Heart right ventricle (tissue), 16 donors: ENCODE measurements at places on chromosomes 2 and 18. TPM values are rescaled to one million over a fixed set of nuclear protein-coding genes. Genes with fewer than 3 reads are reported as not detected.

DNA sequence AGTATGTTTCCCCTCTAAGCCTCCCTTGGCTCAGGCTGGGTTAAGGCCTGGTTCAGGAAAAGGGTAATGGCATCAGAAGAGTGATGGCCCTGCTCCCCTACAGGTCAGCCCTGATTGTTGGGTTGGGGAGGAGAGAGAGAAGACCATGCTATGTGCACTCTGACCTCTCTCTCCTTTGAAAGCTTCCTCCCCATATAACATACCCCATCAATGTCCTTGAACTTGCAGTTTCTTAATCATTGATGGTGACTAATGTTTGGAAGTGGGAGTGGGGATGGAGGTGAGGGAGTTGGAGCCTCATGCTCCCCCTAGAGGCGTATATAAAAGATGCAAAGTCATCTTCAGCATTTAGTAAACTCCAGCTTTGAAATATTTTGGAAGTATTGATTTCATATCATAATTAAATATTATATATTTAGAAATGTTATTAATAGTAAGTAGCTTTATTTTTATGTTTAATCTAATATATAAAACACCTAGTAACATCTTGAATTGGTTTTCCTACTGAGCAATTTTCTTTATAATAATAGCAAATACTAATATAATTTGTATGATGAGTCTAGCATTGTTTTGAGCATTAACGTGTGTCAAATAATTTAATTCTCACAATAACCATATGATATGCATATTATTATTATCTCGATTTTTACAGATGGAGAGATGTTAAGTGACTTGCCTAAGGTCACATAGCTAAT lies 8.8 kb downstream of the PLCL1 start:
- no peak overlapping the region for H3K4me3 ChIP-seq
- no peak for DNase-seq
- H3K27ac ChIP-seq: no peak overlapping the region
- no peaks in the 10 kb centered on the region for H3K36me3 ChIP-seq
- H3K27me3 ChIP-seq: no peaks in the 10 kb centered on the region

GRCh38 chr2:44324971-44325426 lies 36.3 kb downstream of the PREPL start:
- no peak overlapping the region for H3K4me3 ChIP-seq
- no peak overlapping the region for H3K27ac ChIP-seq
- peak; percentile 28 for DNase-seq
- peaks cover 6% of the 10 kb centered on the region for H3K4me1 ChIP-seq

DNA sequence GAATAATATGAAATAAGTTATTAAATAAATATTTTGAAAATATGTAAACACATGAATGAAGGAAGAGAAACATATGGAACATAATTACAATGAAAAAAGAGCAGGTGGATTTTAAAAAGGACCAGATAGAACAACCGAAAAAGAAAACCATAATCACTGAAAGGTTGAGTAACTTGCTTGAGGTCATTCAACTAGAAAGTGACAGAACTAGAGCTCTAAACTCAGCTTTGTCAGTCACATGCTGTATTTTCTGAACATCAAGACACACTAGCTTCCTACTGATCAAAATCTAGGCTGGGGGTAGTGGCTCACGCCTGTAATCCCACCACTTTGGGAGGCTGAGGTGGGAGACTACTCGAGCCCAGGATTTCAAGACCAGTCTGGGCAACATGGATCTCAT lies 30.0 kb upstream of the ITGAV start:
- no peak overlapping the region for H3K4me3 ChIP-seq
- H3K4me1 ChIP-seq: no peaks in the 10 kb centered on the region
- no peaks in the 10 kb centered on the region for H3K36me3 ChIP-seq
- H3K27me3 ChIP-seq: no peaks in the 10 kb centered on the region

- H3K4me1 ChIP-seq: no peaks in the 10 kb centered on the region
- H3K27me3 ChIP-seq: no peaks in the 10 kb centered on the region
- H3K27ac ChIP-seq: no peak overlapping the region
- H3K36me3 ChIP-seq: no peaks in the 10 kb centered on the region
Measured at GRCh38 chr2:198441901-198442300, 637.5 kb downstream of the PLCL1 start.

DNA sequence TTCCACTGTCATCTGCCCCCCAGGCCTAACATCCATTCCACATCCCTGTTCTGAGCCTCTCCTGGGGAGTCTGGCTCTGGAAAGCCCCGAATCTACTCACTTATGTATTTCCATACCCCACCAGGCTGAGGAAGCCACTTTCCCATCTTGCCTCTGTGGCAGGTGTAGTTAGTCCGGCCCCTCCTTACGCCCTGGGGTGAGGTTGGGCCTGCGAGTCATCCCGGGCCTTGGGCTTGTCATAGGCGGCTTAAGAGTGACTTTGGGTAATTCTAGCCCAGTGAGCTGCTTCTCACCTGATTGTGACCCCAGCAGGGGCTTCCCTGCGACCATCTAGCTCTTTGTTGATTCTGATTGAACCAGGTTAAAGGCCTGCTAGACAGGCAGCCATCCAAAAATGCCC lies 21.1 kb downstream of the PCARE start:
- H3K36me3 ChIP-seq: no peaks in the 10 kb centered on the region
- no peaks in the 10 kb centered on the region for H3K27me3 ChIP-seq
- no peak overlapping the region for H3K4me3 ChIP-seq
- no peaks in the 10 kb centered on the region for H3K4me1 ChIP-seq
- no peak for DNase-seq
- peak overlapping the region; percentile 76 for H3K27ac ChIP-seq

GRCh38 chr2:50952596-50952995 lies 79.3 kb downstream of the NRXN1 start:
- no peak overlapping the region for H3K4me3 ChIP-seq
- H3K36me3 ChIP-seq: no peaks in the 10 kb centered on the region
- H3K4me1 ChIP-seq: no peaks in the 10 kb centered on the region
- no peak overlapping the region for H3K27ac ChIP-seq
- no peak for DNase-seq
- no peaks in the 10 kb centered on the region for H3K27me3 ChIP-seq

GRCh38 chr2:73418343-73418742 lies 32.7 kb downstream of the ALMS1 start:
- no peaks in the 10 kb centered on the region for H3K27me3 ChIP-seq
- peak overlapping the region; percentile 39 for H3K27ac ChIP-seq
- H3K4me3 ChIP-seq: no peak overlapping the region
- DNase-seq: peak; percentile 68

DNA sequence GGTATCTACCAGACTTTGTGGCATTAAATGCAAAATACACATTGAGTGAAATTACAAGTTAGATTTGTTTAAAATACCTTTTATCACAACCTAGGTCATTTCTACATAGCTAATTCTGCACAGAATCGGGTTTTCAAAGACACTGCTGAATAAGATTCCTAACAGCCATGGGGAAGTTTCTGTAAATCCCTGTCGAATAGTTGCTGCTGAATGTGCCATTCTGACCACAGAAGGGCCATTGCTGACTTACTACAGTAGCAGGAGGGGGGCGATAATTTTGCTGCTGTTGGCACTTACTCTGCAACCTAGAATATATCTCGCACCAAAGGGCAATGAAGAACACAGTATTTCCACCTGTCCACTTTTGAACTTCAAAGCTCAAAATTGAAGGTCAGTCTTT lies 232.8 kb downstream of the TCF4 start:
- no peaks in the 10 kb centered on the region for H3K27me3 ChIP-seq
- H3K4me1 ChIP-seq: peaks cover 5% of the 10 kb centered on the region
- H3K36me3 ChIP-seq: no peaks in the 10 kb centered on the region
- no peak overlapping the region for H3K4me3 ChIP-seq

- no peaks in the 10 kb centered on the region for H3K27me3 ChIP-seq
- H3K4me3 ChIP-seq: peak overlapping the region; percentile 29
- no peak for DNase-seq
- no peaks in the 10 kb centered on the region for H3K4me1 ChIP-seq
- peak overlapping the region; percentile 11 for H3K27ac ChIP-seq
- H3K36me3 ChIP-seq: no peaks in the 10 kb centered on the region
Measured at GRCh38 chr2:1375794-1376193, 37.5 kb upstream of the TPO start.

DNA sequence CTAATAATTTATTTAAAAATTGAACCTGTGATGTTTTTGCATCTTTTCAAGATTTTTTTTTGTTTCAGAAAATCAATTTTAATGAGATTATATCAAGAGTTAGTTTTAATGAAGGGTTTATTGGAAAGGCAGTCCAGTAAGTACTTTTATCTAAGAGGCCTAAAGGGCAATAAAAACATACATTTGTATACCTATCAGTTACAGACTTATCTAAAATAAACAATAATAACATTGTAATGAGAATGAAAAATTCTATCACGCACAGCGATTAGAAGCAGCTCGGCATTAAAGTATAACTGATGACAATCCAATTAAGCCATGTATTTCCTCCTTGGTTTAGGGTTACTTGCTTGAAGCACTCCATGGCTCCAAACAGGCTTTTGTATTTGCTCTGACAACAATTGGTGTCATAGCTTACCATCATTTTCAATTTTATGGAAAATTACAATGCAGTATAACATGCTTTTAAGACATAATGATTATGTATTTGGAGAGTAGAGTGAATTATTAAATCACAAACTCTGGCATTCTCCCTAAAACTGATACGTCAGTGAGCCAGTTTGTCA lies 629.4 kb downstream of the TSN start:
- H3K27ac ChIP-seq: no peak overlapping the region
- no peaks in the 10 kb centered on the region for H3K36me3 ChIP-seq
- H3K27me3 ChIP-seq: no peaks in the 10 kb centered on the region
- H3K4me1 ChIP-seq: no peaks in the 10 kb centered on the region
- no peak for DNase-seq

DNA sequence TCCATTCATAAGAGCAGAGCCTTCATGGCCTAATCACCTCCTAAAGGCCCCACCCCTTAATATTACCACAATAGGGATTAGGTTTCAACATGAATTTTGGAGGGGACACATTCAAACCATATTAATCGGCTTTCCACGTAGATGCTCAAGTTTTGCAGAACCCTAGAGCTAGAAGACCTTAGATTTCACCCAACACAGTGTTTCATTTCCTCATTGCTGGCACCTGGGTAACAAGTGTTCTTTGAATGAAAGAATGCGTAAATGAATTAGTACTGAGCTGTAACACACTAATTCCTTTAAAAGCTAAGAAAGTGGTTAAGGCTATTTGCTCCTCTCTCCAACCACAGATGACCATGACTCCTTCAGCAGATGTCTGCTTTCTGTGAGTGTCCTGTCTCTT lies 252.5 kb downstream of the SMAD2 start:
- no peak overlapping the region for H3K4me3 ChIP-seq
- no peak for DNase-seq
- no peak overlapping the region for H3K27ac ChIP-seq
- H3K27me3 ChIP-seq: peaks cover 28% of the 10 kb centered on the region
- H3K4me1 ChIP-seq: no peaks in the 10 kb centered on the region

GRCh38 chr2:46545015-46545839 lies 65.9 kb downstream of the TMEM247 start:
- H3K27me3 ChIP-seq: no peaks in the 10 kb centered on the region
- peaks cover 82% of the 10 kb centered on the region for H3K4me1 ChIP-seq
- DNase-seq: no peak

DNA sequence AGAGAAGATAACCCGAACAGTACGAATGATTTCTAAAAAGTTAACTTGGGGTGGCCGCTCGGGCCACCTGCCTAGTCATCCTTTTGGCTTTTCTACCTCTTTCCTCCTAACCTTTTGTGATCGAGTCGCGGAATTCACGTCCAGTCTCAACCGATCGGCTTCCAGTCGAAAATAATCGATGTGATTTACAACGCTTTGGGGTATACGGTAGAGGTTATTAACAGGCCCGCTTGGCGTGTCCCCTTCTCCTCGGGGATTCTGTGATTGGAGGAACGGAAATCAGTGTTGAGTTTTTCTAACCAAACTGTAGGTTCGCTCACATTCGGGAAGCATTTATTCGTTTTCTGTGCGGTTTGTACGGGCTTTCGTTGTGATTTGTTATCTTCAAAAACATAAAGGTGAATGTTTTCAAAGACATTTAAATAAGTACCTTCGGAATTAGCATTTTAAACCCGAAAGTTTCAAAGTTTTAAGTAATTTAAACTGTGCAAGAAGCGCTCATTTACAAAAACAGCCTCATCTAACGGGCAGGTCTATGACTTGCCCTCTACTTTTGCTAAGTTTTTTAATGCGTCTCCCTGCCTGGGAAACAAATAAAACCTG lies 588 bp upstream of the FOXI3 start:
- H3K36me3 ChIP-seq: no peaks in the 10 kb centered on the region
- H3K4me3 ChIP-seq: peak overlapping the region; percentile 2
- peaks cover 14% of the 10 kb centered on the region for H3K27me3 ChIP-seq
- no peak overlapping the region for H3K27ac ChIP-seq
- DNase-seq: no peak

- no peaks in the 10 kb centered on the region for H3K27me3 ChIP-seq
- no peak for DNase-seq
- H3K27ac ChIP-seq: no peak overlapping the region
- no peak overlapping the region for H3K4me3 ChIP-seq
Measured at GRCh38 chr2:10779776-10780490, 32.7 kb downstream of the PDIA6 start.

- no peaks in the 10 kb centered on the region for H3K36me3 ChIP-seq
- no peak overlapping the region for H3K27ac ChIP-seq
- DNase-seq: no peak
Measured at GRCh38 chr2:182821182-182821581, 45.3 kb downstream of the FRZB start.

GRCh38 chr18:42165922-42166513 lies 211.0 kb downstream of the PIK3C3 start:
- H3K27ac ChIP-seq: no peak overlapping the region
- H3K4me1 ChIP-seq: no peaks in the 10 kb centered on the region
- H3K36me3 ChIP-seq: no peaks in the 10 kb centered on the region
- no peak overlapping the region for H3K4me3 ChIP-seq

- no peaks in the 10 kb centered on the region for H3K36me3 ChIP-seq
- no peaks in the 10 kb centered on the region for H3K4me1 ChIP-seq
- H3K27ac ChIP-seq: no peak overlapping the region
- H3K27me3 ChIP-seq: peaks cover 4% of the 10 kb centered on the region
- no peak overlapping the region for H3K4me3 ChIP-seq
- no peak for DNase-seq
Measured at GRCh38 chr2:14907014-14907612, 274.6 kb downstream of the LRATD1 start.

GRCh38 chr2:43408407-43409160 lies 182.2 kb upstream of the ZFP36L2 start:
- DNase-seq: no peak
- no peak overlapping the region for H3K4me3 ChIP-seq
- peak overlapping the region; percentile 84 for H3K27ac ChIP-seq
- no peaks in the 10 kb centered on the region for H3K36me3 ChIP-seq
- H3K27me3 ChIP-seq: no peaks in the 10 kb centered on the region

Gene GNAL
- 1.4 TPM for total RNA-seq

Gene MAPRE3
- total RNA-seq: 53.5 TPM

Gene HOXD12
- not detected for total RNA-seq

Gene LYPD6
- total RNA-seq: 0.24 TPM

Gene TPGS2
- 29.0 TPM for total RNA-seq

Gene CHRND
- total RNA-seq: 0.21 TPM

Gene LANCL1
- 69.6 TPM for total RNA-seq

Gene LPIN2
- total RNA-seq: 8.1 TPM

Gene CASP10
- 5.7 TPM for total RNA-seq
